SJSA1 (cell line): ENCODE measurements at places on chromosomes 16 and 17. TPM values are rescaled to one million over a fixed set of nuclear protein-coding genes. Genes with fewer than 3 reads are reported as not detected.

TBC1D3E gene
- 0.13 TPM in 1 of 2 replicates, not detected in the other for total RNA-seq

ZNF286A gene
- 22.1 and 30.4 TPM in 2 replicates for total RNA-seq

MED31 gene
- 12.8 and 47.9 TPM in 2 replicates for total RNA-seq

CLEC3A gene
- not detected in 2 replicates for total RNA-seq

ACBD4 gene
- total RNA-seq = 0.89 and 1.6 TPM in 2 replicates

MYH2 gene
- not detected in 2 replicates for total RNA-seq

KIF18B gene
- 7.8 and 14.0 TPM in 2 replicates for total RNA-seq

RTN4RL1 gene
- total RNA-seq = not detected in 2 replicates

- DNase-seq = no peak
These were observed 77.7 kb downstream of the DNAH3 start for GRCh38 chr16:21072976-21073375.

GRCh38 chr16:23466162-23466885 is 13.3 kb upstream of the COG7 start:
- DNase-seq = peak; percentile 65

DNA sequence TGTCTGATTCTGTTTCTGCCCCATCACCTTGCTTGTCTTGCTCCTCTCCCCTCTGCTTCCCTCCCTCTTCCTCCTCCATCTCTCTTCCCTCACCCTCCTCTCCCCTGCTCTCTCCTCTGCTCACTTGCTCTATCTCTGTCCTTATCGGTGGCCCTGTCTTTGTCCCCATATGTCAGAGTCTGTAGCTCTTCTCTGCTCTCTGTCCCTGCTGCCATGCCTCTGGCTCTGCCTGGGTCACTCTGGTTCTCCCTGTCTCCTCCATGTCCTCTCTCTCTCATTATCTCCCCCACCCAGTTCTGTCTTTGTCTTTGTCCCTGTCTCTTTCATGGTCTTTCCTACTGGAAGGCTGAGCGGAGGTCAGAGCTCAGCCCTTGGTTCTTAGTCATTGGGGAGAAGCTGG is 169.1 kb upstream of the NLRP1 start:
- no peak for DNase-seq

DNA sequence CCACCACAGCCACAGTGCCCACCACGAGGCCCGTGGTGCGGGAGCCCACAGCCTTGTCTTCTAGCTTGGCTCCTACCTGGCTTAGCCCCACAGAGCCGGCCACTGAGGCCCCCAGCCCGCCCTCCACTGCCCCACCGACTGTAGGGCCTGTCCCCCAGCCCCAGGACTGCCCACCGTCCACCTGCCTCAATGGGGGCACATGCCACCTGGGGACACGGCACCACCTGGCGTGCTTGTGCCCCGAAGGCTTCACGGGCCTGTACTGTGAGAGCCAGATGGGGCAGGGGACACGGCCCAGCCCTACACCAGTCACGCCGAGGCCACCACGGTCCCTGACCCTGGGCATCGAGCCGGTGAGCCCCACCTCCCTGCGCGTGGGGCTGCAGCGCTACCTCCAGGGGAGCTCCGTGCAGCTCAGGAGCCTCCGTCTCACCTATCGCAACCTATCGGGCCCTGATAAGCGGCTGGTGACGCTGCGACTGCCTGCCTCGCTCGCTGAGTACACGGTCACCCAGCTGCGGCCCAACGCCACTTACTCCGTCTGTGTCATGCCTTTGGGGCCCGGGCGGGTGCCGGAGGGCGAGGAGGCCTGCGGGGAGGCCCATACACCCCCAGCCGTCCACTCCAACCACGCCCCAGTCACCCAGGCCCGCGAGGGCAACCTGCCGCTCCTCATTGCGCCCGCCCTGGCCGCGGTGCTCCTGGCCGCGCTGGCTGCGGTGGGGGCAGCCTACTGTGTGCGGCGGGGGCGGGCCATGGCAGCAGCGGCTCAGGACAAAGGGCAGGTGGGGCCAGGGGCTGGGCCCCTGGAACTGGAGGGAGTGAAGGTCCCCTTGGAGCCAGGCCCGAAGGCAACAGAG is 10.5 kb downstream of the VASN start:
- no peak for DNase-seq

- no peak for DNase-seq
These were observed 67.1 kb downstream of the CYLD start for GRCh38 chr16:50808929-50809538.

DNA sequence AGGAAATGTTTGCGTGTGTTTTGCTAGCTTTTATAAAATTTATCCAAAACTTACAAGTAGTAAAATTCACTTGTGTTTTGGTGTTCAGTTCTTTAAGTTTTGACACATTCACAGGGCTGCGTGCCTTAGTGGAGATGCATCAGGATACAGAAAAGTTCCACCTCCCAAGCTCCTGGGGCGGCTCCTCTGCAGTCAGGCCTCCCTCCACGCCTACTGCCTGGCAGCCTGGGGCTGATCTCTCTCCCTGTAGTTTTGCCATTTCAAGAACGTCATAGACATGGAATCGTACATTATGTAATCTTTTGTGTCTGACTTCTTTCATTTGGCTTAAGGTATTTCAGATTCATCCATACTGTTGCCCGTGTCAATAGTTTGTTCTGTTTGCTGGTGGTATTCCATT is 27.2 kb upstream of the IRF8 start:
- DNase-seq = no peak

GRCh38 chr16:27829975-27830374 is 233.5 kb downstream of the GSG1L start:
- DNase-seq = no peak

DNA sequence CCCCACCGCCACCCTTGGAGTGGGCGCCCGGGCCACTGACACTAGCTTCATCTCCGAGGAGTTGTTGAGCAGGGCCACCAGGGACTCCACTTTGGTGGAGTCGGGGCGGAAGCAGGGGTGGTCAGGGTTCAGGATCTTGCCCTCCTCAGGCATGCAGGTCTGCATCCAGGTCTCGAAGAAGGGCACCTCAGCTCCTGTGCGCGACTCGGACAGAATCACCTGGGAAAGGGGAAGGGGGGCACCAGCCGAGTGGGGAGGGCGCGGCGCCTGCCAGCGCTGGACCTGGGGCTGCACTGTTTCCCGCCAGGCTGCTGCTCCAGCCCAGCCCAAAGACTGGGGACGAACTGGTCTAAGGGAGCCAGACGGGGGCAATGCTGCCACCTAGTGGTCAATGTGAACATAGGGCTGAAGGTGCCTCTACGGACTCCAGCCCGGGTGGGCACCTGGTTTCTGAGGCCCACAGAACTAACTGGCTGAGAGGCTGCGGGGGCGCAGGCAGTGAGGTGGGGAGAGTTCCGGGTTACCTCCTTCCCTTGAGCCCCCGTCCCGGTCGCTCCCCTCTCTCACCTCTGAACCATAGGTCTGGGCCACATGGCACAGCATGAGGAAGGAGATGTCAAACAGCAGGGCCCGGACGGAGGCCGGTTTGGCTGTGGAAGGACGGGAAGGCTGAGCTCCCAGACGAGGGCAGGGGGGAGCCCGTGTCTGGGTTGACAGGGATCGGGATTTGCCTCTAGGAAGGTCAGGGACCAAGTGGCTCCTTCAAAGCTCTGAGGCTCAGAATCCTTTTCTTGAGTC is 11.8 kb downstream of the CSF3 start:
- DNase-seq = peak; percentile 79

GRCh38 chr16:1275791-1276579 is 20.1 kb downstream of the TPSD1 start:
- peak; percentile 44 for DNase-seq

- DNase-seq = no peak
These were observed 33.4 kb downstream of the ZZEF1 start for GRCh38 chr17:4109449-4109848.

DNA sequence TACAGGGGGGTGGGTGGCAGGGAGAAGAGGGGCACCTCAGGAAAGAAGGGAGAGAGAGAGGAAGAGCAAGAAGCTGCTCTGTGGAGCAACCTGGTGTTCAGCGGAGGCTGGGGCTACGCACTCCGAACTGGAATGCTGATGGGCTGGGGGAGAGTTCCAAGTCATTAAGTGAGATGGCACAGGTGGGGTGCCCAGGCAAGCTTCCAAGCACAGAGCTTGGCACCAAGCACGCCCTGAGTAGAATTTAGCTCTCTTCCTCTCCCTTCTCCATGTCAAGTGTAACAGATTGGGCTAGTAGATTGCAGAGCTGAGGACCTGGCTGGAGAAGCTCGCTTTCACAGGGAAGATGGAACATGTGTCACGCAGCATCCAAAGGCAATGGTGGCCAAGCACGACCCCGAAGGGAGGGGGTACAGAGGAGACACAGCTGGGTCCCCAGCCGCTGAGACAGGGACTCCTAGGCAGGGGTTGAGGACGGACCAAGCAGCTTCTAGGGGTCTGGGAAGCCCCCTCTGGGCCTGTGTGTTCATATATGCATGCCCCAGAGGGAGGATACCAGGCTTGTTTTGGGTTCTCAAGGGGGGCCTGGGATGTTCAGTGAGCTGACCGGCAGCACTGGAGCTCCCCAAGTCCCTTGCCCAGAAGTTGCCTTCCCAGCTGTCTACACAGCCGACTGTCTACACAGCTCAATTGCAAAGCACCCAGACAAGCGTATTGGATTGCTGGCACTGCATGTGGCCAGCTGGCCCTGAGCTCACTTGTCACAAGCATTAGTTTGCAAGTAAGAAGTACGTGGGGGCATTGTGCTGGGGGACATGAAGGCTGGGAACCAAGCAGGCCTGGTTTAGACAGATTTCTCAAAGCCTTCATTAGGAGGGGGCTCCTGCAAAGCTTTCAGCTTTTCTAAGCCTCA is 247.8 kb downstream of the ENGASE start:
- no peak for DNase-seq

DNA sequence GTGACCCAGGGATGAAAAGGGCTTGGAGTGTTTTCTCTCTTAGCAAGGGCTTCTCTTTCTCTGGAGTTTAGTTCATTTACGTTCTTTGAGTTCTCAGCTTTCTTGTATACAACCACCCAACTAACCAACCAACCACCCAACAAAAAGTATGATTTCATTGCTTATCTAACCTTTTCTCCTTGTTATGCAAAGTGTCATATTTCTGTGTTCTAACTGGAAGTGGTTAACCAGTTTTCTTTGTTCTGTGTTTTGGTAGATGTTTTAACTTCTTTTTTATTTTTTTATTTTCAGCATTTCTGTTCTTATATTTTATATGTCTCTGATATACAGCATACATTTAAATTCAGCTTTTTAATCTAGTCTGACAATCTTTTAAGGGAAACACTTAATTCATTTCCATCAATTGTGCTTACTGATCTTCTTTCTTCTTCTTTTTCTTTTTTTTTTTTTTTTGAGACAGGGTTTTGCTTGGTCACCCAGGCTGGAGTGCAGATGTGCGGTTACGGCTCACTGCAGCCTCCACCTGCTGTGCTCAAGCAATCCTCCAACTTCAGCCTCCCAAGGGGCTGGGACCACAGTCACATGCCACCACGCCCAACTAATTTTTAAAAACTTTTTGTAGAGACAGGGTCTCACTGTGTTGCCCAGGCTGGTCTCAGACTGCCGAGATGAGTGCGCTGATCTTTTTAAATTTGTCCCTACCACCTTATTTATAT is 29.6 kb downstream of the NLK start:
- no peak for DNase-seq

DNA sequence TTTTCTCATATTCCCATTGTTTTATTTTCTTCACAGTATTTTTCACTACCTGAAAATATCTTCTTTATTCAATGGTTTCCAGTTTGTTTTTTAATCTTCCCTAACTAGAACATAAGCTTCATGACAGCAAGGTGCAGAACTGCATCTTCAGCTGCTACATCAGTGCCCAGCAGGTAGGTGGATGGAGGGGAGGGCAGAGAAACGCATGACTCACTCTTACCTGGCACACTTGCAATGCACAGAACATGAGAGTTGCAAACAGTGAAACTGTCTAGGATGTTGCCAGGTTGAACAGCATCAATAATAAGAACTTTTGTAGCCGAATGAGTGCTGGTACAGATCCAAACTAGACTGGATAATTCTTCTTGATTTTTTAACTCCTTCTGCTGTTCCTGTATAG is 127.1 kb downstream of the SPAG9 start:
- no peak for DNase-seq

- no peak for DNase-seq
These were observed 2.1 kb upstream of the ZSCAN10 start for GRCh38 chr16:3101018-3101840.

DNA sequence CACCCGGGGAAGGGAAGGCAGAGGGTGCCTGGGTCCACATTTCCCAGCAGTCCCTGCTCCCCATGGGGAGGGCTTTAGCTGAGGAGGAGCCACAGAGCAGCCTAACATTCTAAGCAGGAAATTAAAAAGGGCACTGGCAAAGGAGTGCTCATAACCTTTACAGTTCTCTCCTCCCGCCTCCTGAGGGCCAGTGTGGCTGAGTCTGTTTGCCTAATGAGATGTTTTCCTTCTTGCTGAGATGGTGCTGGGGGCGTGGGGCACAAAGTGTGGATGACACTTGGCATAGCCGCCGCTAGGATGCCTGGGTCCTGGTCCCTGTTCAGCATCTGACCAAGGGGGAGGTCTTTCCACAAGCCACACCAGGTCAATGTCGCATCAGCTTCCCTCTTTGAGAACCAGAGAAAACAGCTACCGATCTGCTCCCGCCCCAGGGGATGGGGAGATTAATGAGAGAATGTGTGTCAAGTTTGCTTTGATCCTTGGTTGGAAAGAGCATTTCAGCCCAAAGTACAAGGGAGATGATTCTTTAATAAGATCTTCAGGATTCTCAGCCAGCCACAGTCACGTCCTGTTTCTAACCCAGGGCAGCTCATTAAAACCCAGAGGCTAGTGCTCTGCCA is 5.8 kb downstream of the KIF18B start:
- no peak for DNase-seq
